ENCODE measurements at places on chromosomes 3 and 15.

DNA sequence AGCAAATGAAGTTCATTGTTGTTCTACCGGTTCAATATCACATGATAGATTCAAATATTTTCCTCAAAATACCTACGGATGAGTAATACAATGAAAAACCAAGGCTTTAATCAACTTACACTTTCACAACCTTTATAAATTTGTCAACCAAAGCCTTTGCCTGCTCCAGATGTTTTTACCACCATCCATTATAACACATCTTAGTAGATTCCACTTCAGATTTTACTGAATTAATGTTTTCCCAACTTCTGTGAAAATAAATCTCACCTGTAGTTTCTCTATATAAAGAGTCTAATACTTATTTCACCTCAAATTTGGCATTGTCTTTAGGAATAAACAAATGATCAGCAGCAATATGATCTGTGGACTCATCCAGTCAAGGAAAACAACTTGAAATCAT is 131.1 kb downstream of the ZNF280D start:
- no peak for DNase-seq

DNA sequence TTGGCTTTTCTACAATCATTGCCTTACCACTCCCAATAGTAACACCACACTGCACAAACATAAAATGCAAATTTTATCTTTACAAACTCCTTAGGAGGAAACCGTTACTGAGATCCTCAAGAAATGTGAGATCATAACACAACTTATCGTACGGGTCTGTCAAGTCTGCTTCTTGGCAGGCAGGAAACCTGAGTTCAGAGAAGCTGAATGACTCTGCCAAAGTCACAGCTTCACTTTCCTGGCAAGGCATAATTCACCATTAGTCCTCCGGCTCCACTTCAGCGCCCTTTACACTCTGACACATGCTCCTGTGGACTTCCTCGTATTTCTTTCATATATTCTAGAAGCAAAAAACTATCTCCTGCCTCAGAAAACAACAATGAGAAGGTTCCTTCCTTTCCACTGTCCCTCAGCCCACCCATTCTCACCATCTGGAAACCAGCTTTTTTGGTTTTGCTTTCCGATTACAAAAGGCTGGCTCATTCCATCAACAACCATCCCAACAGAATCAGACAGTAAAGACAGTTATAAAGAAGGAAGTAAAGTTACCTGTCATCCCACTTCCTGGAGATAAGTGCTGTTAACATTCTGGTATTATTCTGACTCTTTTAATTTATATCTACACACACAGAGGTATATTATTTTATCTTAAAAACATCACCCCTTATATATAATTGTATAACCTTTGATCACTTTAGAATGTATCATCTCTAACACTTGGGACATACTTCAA is 223.4 kb downstream of the STT3B start:
- DNase-seq, result no peak

GRCh38 chr3:126394179-126394976 is at the start of gene CFAP100:
Gene CFAP100 (plus strand): TSS chr3:126394909. CDS start chr3:126396001, 1,092 bp downstream.
- no peak for DNase-seq

DNA sequence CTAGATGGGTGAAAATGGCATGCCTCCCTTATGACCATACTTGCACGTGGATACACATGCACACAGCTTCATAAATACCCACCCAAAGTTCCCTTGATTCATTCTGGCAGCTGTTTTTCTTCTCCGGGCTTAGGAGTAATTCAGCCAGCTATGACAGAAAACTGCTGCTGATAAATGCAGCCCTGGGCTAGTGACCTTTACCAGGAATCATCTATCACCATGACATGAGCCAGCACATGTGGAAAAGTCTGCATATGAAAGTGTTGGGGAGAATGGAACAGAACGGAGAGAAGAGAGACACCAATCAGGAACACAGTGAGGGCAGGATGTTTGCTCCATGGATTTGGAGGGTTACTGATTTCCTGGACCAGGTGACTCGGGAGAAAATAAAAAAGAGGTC is 706.3 kb downstream of the PDCD6IP start:
- DNase-seq, result no peak

DNA sequence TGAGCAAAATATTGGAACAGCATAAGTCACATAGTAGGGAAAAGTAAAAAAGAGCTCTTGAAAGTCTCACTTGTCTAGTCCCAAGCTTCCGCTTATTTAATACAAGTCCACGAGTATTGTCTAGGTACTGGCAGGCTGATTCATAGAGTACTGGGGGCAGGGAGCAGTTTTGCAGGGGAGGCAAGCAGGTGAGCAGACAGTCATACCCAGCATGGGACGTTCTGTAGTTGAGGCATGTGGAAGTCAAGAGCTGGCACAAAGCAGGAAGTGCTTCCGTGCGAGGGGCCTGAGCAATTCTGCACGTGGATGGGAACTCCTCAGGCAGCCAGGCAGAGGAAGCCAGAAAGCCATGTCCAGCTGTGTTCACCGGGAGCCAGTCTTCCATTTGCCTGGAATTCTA is 287.6 kb downstream of the EPHB1 start:
- no peak for DNase-seq

DNA sequence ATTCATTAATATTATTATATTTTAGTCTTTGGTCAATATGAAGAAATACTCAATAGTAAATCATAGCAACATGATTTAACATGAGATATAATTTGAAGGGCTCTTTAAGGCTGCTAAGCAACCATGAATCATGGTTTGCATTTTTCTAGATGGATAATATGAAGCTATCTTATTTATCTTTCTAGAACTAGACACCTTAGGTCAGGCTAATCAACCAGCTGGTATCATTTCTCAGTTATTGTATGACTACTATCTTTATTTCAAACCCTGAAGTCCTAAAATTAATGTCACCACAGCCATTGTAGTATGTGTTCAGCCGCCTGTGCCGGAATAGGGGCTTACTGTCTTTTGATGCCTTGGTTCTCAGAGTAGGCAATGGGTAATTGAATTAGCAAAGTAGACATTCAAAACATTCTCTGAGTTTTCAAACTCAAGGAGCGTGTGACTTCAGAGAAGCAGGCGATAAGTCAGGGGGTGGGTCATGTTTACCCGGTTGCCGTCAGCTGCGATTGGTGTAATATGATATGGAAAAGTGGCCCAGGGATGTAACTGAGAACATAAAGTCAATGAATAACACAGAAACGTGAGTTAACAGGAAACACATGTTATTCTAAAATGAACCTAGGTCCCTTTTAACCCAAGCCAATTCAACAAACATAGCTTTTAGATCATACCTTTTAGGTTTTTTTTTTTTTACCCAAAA is 93.4 kb upstream of the CTDSPL start:
- no peak for DNase-seq

GRCh38 chr3:161744366-161744765 is 247.8 kb downstream of the OTOL1 start:
- DNase-seq, result no peak

- no peak for DNase-seq
Observed at GRCh38 chr3:134373271-134374104, 759 bp downstream of the AMOTL2 start.

DNA sequence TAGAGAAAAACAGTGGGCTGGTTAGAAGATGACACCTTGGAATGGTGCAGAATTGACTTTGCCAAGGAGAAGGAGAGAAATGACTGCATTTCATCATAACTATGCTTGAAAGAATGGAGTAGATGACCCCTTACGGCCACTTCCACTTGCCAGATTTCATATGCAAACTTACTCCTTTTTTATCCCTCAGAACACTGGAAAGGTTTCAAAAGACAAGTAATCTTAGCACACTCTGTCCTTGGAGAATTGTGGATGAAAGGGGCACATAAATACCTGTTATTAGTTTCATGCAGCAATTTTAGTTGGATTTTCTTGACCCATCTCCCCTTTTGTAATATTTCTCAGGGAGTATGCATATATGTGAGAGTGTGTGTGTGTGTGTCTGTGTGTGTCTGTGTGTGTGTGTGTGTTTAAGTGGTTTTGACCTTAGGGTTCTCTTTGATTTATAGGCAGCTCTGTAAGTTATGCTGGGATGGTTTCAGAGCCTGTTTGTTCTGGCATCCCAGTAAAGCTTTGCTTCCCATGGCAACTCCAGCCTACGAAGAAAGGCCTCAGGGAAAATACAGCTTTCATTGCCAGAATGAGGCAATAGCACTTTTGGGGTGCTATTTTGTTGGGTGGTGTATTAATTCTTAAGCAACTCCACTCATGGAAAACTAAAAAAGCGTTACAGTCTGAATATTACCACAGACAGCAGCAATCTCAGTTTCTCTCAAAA is 122.2 kb upstream of the TP63 start:
- no peak for DNase-seq

DNA sequence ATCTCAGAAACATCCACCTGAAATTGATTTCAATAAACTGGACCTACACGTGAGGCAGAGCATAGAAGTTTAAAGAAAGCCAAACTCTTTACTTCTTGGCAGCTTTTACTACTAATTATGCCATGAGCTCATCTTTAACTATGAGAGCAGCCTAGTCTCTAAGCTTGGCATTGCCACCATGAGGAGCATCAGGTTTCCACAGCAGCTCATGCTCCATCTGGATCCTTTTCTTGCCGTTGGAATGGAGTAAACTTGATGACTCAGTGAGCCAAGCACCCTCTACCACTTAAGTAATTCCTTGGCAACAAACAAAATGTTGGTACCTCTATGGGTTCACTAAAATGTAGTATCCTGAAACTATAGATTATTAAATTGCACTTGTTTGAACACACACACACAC is 583.2 kb downstream of the EPHA3 start:
- DNase-seq, result no peak

DNA sequence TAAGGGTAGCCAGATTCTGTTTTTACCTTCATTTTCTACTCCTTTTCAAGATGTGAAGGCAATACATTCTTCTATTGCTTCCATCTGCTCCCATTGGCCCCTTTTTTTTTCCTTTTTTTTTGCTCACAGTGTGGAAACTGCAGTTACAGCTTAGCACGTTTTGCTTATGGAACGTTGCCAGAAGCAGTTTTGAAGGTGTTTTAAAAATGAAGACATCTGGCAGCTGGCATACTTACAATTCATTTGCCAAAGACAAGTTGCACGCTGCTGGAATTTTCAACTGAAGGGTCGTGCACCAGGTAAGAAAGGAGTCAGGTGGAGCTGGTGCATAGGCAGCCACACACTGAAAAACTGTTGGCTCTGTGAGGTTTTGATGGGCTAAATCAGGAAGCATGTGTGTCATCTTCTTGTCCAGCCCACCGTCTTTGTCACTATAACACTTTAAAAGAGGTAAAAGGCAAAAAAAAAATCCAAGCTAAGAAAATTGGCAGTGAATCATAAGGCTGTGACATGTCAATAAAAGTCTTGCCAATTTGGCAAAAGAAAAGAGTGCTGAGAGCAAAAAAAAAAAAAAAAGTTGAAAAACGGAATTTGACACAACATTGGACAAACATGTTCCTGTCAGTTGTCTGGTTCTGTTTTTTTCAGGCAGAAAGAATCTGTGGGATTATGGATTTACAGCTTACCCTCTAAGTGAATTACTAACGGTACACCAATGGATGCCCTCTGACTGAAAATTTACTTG is 225.4 kb upstream of the SOX2 start:
- no peak for DNase-seq

DNA sequence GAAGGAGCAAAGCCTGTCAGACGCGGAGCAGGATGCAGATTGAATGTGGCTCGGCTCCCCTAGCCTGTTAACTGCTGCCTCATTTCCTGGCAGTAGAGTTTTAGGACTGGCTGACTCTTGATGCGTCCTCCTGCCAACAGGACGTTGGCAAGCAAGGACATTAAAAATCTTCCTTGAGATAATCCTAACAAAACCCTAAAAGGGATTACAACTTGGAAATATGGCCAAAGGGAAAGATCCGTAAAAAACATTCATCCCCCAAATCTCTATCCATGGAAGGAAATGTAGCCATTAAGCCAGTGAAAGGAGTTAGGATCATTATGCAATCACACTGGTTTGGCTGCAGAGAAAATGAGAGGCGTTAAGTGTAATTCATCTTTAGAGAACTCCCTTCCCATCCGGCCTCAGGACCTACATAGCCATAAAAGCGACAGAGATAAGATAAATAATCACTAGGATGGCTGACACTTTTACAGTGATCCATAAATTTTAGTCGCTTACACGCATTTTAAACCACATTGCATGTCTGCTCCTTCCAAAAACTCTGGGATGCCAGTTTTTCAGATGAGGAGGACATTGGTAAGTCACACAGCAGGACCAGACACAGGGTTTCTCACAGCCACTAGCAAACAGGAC is 44.5 kb upstream of the C3orf80 start:
- DNase-seq, result no peak

DNA sequence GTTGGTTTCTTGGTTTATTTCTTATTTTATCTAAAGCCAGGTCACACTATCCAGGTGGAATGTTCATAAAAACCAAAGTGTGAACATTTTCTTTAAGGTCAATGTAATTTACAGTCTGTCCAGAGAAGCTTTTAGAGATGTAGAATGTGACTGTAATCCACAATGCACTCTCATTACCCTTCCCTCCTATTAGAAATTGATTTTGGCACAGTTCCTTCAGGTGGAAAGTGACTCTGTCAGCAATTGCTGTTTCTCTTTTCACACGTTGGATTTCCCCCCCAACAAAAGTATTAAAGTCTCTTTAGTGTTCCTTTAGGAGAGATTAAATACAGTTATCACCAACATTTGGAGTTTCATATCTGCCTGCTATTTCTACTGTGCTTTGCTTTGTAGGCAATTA is 31.6 kb upstream of the COPB2 start:
- DNase-seq, result no peak

- no peak for DNase-seq
Observed at GRCh38 chr15:25597571-25597970, 158.7 kb upstream of the UBE3A start.

- no peak for DNase-seq
Observed at GRCh38 chr15:46618984-46619383, 984.2 kb downstream of the SQOR start.

- DNase-seq, result no peak
Observed at GRCh38 chr3:172129850-172130716, 90.7 kb downstream of the FNDC3B start.
